ENCODE measurements at places on chromosomes 6 and 20.

- no peak for DNase-seq
These were observed 82.5 kb upstream of the PDE10A start for GRCh38 chr6:165745492-165745891.

- DNase-seq, result no peak
These were observed 116.3 kb downstream of the GMPR start for GRCh38 chr6:16354692-16355091.

DNA sequence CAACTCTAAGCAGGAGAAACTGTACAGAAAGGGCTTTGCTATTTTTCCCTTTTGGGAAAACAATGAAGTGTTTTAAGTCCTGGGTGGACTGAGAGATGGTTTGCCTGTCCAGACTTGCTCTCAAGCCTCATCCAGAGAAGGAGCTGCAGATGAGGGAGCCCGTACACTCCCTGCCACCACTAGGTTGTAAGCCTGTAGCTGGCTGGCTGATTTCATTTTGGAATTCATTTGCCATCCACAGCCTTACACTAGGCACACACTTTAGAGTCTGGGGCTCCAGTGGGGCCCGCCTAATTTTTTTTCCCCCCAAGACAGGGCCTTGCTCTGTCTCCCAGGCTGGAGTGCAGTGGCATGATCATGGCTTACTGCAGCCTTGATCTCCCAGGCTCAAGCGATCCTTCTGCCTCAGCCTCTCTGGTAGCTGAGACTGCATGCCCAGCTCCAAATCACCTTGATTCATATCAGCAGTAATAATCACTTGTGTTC, 28.4 kb downstream of the POFUT1 start:
- no peak for DNase-seq

DNA sequence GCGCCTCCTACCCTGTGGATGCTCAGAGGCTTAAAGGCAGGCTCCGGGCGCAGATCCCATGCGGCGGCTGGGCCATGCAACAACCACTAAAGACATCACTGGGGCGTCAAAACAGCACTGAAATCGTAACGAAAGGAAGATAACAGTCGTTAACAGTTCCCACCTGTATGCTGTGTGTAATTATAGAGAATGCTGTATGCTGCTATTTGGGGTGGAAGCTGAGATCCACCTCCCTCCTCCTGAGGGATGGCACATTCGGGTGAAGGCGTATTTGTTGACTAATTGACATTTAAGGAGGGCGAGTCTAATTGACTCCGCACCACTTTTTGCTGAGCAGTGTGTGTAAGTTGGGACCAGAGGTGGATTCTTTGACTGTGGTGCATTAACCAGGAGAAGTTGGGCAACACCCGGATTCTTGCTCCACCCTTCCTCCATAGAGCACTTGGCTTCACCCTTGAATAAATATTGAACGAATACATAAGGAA, 687 bp downstream of the SLC35A1 start:
- DNase-seq, result no peak

DNA sequence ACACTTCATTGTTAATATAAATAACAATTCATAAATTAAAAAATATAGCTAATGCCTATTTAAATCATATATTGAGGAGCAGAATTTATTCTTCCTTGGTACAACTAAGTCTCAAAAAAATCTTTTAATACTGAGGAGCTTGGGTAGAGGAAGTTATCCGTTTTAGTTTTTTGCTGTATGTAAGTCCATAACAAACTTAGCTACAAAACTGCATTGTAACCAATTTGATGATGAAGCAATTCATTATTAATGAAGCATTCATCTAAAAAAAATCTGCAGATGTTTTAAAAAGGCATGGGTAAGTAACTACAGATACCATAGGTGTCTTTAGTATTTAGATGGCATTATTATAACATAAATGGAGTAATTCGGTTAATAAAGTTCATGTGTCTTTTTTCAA, 1.3 kb downstream of the KHDRBS2 start:
- DNase-seq, result no peak

- DNase-seq, result peak; percentile 50
These were observed 31.9 kb downstream of the ARID1B start for GRCh38 chr6:156809034-156809433.

GRCh38 chr6:156963712-156964700, 186.8 kb downstream of the ARID1B start:
- DNase-seq, result no peak

- peak; percentile 8 for DNase-seq
These were observed 214.9 kb upstream of the RNF217 start for GRCh38 chr6:124747349-124747748.

GRCh38 chr20:4585104-4585753, 136.5 kb upstream of the PRND start:
- no peak for DNase-seq

GRCh38 chr6:79557673-79558467, 20.6 kb upstream of the LCA5 start:
- no peak for DNase-seq

DNA sequence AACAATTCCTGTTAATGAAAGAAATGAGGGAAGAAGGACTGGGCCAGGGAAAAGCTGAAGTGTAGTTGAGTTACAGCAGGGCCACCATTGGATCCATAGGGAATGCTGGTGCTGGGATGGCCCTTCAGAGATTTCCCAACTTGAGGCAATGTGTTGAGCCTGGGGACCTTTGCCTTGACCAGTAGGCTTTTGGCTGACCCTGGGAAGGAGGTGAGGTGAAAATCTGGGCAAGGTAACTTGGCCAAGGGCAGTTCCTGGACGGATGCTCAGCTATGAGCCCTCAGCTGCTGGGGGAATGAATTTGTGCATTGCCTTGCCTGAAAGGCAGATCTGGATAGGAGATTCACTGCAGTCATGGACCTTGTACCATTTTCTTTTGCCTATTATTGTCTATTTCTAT, 20.4 kb downstream of the UTRN start:
- no peak for DNase-seq

DNA sequence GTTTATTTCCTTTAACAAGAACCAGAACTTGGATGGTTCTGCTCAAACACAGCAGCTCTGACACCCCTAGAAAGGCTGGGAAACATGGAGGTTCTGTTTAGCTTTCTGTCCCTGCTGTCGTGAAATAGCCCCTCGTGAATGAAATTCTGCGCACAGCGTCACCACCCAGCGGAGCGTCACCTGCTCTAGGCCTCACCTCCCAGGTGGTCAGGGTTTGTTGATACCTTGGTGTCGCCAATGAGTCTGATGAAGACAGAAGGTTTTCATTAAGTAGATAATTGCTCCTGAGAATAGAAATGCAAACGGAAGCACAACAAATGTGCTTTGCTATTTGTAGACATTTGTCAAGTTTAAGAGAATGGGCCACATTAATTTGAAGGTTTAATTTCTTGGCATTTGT, 135.1 kb downstream of the EDN3 start:
- no peak for DNase-seq
